ENCODE measurements at places on chromosomes 3 and 15.

GRCh38 chr3:73633453-73633852, 8.7 kb upstream of the PDZRN3 start:
- no peak for DNase-seq

- no peak for DNase-seq
Measured at GRCh38 chr3:133367956-133368355, 31.9 kb upstream of the BFSP2 start.

DNA sequence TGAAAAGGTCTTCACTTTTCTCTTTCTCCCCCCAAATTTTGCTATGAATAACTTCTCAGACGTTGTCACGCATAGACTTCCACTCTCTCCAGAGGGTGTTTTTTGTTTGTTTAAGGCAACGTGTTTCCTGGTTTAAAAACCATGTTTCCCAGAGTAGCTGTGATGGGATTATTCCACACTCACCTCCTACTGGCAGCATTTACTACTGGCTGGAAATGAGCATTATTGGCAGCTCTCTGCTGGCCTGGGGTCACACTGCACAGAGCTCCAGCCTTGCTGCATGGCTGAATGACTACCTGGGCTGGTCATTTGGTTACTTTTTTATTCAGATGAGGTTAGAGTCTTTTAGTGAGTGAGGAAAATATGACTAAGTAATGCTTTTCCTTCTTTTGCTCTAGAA, 65.2 kb downstream of the RARB start:
- no peak for DNase-seq

GRCh38 chr15:57389991-57390390, 13.7 kb downstream of the CGNL1 start:
- no peak for DNase-seq

GRCh38 chr15:58401991-58402649, 29.7 kb upstream of the LIPC start:
- no peak for DNase-seq

DNA sequence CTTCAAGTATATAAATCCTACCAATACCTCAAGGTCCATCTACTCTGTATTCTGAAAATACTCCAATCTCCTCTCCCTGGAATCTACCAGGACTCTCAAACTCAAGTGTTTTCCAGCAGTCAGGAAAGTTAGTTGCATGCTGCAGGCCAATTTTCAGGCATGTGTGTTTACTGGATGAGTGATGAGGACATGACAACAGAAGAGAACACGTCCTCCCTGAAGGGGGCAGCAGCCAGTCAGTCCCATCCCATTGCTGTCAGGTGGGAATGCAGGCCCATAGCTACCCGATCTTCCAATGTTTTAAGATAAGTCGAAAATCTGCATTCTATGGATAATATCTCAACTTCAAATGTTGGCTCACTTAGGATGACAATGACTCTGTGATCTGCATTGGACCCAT, 496.2 kb downstream of the FHIT start:
- no peak for DNase-seq

GRCh38 chr15:49060710-49061495, 14.7 kb upstream of the SECISBP2L start:
- no peak for DNase-seq

Measured in smooth muscle cell of the brain vasculature (primary cell).